ENCODE measurements at places on chromosomes 2 and 18.

- no peak for DNase-seq
Observed at GRCh38 chr18:47226660-47227059, 24.8 kb downstream of the SKOR2 start.

DNA sequence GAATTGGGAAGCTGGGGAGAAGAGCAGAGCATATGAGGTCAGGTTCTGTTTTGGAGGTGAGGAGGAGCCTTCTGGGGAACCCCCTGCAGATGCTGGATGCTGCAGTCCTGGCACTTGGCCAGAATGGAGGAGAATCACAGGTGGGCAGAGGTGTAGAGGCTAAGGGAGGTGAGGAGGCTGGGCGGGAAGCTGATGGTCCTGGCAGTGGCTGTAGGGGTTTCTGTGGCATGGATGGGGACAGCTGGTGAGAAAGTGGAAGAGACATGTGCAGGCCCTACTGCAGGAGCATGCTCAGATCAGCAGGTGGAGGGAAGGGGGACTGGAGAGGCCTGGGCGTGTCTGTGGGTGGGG, 101.3 kb downstream of the DYSF start:
- DNase-seq = no peak

DNA sequence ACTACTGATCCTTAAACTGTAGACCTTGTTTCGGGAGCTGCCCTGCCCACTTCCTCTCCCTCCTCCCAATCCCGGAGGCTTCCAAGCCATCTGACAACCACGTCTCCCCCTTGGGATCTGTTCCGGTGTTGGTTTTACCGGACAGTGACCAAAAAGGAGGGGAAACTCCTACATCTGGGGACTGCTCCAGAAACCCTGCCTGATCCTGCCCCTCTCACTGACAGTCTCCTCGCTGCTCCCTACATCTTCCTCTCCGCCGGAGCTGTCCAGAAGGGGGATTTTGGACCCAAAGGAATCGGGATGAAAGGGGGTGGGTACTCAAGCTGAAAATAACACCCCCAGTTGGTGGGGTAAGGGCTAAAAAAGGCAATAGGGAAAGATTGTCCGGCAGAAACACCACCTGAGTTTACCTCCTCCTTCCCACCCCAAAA, 1.5 kb downstream of the INO80D start:
- DNase-seq = peak; percentile 61

DNA sequence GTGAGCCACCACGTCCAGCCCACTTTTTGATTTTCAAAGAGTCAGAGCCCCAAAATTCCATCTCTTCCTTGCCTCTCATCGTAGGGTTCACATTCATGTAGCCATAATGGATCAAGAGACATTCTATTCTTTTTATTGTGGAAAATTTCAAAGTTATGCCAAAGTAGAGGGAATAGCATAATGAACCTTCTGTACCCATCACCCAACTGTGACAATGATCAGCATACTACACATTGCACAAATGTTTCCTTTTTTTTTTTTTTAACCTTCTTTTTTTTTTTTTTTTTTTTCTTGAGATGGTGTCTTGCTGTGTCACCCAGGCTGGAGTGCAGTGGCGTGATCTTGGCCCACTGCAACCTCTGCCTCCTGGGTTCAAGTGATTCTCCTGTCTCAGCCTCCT, 162.4 kb downstream of the EML6 start:
- DNase-seq = no peak

DNA sequence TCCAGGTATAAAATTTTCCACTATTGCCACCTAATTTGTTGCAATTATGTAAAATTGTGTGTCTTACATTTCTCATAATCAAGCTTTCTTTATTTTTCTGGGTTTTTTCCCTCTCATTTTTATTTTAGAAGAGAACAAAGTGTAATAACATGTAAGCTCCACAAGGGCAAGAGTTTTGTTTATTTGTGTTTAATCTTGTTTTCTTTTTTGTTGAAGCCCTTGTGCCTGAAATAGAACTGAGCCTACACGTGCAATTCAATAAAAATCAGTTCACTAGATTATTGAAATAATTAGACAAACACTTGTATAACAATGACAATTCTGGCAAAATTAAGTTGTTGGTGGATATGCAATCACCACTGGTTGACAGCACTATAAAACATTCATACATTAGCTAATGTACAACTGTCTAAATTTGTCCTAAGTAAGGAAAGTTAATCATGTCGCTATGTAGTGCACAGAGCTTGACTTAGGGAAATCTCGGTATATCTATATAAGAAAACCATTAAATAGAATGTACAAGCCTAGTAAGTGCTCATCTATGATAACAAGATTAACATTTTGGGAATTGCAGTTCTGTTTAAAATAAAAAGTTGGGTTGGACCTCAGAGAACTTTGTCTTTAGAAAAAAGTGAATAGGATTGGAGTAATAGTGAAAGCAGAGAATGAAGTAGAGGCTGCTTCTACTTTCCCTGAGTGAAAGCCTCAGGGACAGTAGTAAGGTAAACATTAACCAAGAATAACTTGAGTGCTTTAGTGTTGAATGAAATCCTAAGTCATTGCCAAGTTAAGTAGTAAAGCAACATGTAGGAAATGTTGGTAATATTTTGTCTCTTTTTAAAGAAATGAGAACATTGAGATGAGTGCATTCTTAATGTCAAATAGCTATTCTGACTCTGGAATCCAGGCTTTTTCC, 37.4 kb upstream of the NOL4 start:
- DNase-seq = no peak

- DNase-seq = no peak
Observed at GRCh38 chr2:25419678-25420242, 78.0 kb upstream of the DNMT3A start.

DNA sequence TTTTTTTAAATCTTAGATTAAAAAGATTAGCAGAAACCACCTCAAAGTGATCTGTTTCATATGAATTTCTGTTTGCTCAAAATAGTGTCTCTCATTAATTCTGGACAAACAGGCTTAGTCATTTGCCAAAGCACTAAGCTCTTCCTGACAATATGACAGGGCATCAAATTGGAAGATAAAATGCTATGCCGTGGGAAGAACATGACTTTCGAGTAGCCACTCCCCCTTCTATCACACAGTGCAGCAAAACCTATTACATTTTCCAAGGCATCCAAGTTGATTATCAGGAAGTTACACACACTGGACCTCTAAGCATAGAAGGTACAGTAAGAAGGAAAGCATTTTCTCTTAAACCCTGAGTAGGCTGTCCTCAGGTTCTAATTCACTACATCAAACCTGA, 89.5 kb downstream of the STK39 start:
- no peak for DNase-seq

DNA sequence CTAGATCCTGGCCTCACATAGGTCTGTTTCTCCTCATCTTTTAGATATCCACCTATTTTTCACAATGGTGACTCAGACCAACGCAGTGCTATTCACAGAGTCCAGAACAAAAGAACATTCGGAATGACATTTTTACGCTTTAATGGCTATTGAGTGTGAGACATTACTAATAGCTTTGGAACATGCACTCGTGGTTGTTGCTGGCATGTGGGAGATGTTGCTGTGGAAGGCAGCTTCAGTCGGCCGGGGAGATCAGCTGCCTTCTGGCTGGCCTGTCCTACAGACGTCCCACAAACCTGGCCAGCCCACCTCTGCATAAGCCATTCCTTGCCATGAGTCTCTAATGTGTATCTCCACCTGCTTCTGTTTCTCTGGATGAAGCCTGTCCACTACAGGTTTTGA, 3.4 kb downstream of the MBP start:
- DNase-seq = no peak

GRCh38 chr2:44273596-44273995, 1.7 kb upstream of the SLC3A1 start:
- DNase-seq = no peak

Data from activated CD8-positive, alpha-beta memory T cell treated with anti-CD3 and anti-CD28 coated beads for 24 hours (primary cell).